ENCODE measurements at places on chromosomes 2 and 18. TPM values are rescaled to one million over a fixed set of nuclear protein-coding genes. Genes with fewer than 3 reads are reported as not detected.

- DNase-seq = no peak
- no peaks in the 10 kb centered on the region for H3K27me3 ChIP-seq
- H3K36me3 ChIP-seq = no peaks in the 10 kb centered on the region
- H3K4me3 ChIP-seq = no peak overlapping the region
Measured at GRCh38 chr18:74178884-74179283, 30.6 kb downstream of the TIMM21 start.

DNA sequence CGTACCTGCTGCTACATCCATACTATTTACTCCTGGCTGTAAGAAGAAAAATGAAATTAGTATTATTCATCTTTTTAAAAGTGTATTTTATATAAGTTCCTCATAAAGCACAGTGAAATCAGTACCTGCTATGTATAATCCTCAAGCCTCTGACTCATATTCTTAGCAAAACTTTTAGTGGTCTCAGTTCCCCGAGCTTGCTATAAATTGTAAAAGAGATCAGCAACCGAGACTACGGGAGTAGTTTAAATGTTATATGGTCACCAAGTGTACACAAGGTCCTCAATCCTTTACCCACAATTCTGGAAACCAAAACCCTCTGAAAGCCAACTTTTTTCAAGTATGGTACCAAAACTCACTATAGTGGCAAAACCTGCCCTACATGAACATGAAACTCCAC is 24.2 kb downstream of the PRPF40A start:
- H3K4me1 ChIP-seq = no peaks in the 10 kb centered on the region
- H3K27ac ChIP-seq = no peak overlapping the region
- no peaks in the 10 kb centered on the region for H3K27me3 ChIP-seq
- H3K4me3 ChIP-seq = no peak overlapping the region

- no peak overlapping the region for H3K27ac ChIP-seq
- H3K4me1 ChIP-seq = no peaks in the 10 kb centered on the region
- no peak overlapping the region for H3K4me3 ChIP-seq
- H3K36me3 ChIP-seq = no peaks in the 10 kb centered on the region
Measured at GRCh38 chr2:218873359-218874194, 7.1 kb upstream of the WNT10A start.

GRCh38 chr2:158024288-158024898 is 77.3 kb upstream of the UPP2 start:
- H3K36me3 ChIP-seq = no peaks in the 10 kb centered on the region
- no peaks in the 10 kb centered on the region for H3K27me3 ChIP-seq
- no peak overlapping the region for H3K4me3 ChIP-seq

- H3K27ac ChIP-seq = no peak overlapping the region
- no peak for DNase-seq
- H3K4me3 ChIP-seq = no peak overlapping the region
- H3K36me3 ChIP-seq = no peaks in the 10 kb centered on the region
Measured at GRCh38 chr2:5725794-5726463, 33.7 kb downstream of the SOX11 start.

GRCh38 chr2:32931945-32932709 is 14.6 kb upstream of the LTBP1 start:
- no peak overlapping the region for H3K27ac ChIP-seq
- H3K4me1 ChIP-seq = no peaks in the 10 kb centered on the region
- no peak overlapping the region for H3K4me3 ChIP-seq
- H3K36me3 ChIP-seq = no peaks in the 10 kb centered on the region
- no peak for DNase-seq

GPR55 gene
- total RNA-seq = not detected

GAL3ST2 gene
- total RNA-seq = not detected
